ENCODE measurements at places on chromosomes 7 and 10.

DNA sequence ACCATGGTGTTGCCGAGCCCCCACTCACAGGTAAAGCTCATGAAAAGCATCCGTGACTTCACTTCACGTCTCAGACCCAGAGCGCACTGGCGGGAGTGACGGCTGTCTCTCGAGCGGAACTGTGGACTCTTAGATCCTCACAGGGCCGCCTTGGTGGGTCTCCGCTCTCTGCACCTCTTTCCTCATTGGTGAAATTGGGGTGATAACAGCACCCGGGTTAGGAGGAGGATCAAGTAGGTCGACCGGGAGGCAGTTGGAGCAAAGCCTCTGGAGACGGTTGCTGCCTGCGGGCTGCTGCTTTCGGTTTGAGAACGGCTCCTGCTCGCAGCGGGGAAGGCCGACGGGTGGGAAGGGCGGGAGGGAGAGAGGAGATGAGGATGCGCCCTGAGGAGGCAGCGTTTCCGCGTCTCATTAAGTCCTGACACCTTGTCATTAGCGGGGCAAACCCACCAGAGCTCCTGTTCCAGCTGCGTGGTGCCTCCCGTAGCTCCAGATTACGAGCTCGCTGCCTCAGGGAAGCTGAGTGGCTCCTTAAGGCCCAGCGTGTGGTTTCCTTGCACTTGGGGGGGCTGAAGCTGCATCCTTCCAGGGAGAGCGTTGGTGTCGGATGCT lies 51.9 kb upstream of the CFAP46 start:
- ATAC-seq = no peak

DNA sequence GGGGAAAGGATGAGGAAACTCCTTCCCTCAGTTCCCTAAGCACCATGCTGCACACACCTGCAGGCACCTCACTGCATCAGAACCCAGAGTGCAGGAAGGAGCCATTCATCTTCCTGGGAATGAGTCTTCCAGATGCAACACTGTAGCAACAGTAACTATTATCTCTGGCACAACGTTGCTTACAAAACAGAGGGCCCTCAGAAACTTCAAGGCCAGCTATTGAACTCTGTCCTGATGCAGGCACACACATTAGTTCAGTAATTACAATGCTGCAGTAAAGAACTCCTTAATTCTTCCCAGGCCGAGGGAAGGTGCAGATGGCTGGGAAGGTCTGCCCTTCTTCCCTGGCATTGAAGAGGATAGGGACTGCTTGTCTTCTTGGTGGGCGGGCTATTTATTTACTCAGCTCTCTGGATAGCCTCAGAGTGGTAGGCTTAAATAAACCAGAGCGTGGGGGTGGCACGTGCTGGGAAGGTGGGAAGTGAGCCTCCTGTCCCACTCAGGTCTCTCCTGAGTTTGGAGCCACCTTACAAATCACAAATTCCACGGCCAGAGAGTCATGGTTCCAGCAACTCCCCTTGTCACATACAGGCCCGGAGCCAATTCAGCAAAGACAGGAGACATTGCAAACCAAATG lies 125.1 kb upstream of the JCAD start:
- ATAC-seq = no peak

DNA sequence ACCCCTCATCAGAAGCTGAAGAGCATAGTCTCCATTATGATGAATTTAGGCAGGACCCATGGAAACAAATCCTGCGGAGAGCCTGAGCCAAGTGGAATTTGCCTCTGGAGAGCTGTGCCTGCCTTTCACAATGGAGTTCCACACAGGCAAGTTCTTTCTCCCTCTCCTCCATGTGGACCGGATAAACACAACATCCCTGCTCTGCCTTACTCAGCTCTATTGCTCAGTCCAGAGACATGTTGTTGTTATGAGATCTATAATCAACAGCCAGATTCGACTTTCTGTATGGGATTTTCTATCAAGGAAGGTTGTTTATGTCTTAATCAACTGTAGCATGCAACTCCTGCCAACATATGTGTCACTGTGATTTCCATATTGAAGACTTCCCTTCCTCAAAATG lies 59.5 kb upstream of the ELMO1 start:
- ATAC-seq = no peak

GRCh38 chr7:43954524-43955228 lies 28.4 kb downstream of the UBE2D4 start:
- ATAC-seq = no peak

GRCh38 chr7:155789001-155789725 lies 23.1 kb downstream of the SHH start:
- no peak for ATAC-seq

DNA sequence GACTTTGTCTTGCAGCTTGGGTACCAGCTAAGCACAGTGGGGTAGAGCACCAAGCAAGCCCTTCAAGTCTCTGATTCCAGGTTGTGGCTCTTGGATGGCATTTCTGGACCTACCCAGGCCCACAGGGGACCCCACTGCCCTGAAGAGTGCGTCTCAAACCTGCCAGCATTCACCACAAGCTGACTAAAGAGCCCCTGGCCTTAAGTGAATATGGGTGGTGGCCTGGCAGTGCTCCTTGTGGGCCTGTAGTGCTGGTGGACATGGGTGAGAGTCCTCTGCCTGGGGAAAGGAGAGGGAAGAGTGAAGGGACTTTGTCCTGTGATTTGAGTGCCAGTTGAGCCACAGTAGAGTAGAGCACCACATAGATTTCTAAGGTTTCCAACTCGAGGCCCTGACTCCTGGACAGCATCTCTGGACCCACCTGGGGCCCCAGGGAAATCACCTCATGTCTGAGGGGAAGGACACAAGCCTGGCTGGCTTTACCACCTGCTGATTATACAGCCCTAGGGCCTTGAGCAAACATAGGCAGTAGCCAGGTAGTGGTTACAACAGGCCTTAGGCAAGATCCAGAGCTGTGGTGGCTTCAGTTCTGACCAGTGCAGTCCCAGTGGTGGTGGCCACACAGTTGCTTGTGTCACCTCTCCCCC lies 23.7 kb downstream of the GSDME start:
- peak; percentile 2 for ATAC-seq

- ATAC-seq = no peak
These were observed 25.1 kb upstream of the AKAP9 start for GRCh38 chr7:91915401-91916050.

- ATAC-seq = no peak
These were observed 2.4 kb downstream of the NAMPT start for GRCh38 chr7:106282390-106282789.

GRCh38 chr7:11667810-11668185 lies 164.2 kb downstream of the THSD7A start:
- ATAC-seq = no peak

- ATAC-seq = peak; percentile 37
These were observed 12.0 kb upstream of the COMTD1 start for GRCh38 chr10:75247797-75248196.

GRCh38 chr7:125773113-125773785 lies 843.6 kb upstream of the POT1 start:
- ATAC-seq = no peak

DNA sequence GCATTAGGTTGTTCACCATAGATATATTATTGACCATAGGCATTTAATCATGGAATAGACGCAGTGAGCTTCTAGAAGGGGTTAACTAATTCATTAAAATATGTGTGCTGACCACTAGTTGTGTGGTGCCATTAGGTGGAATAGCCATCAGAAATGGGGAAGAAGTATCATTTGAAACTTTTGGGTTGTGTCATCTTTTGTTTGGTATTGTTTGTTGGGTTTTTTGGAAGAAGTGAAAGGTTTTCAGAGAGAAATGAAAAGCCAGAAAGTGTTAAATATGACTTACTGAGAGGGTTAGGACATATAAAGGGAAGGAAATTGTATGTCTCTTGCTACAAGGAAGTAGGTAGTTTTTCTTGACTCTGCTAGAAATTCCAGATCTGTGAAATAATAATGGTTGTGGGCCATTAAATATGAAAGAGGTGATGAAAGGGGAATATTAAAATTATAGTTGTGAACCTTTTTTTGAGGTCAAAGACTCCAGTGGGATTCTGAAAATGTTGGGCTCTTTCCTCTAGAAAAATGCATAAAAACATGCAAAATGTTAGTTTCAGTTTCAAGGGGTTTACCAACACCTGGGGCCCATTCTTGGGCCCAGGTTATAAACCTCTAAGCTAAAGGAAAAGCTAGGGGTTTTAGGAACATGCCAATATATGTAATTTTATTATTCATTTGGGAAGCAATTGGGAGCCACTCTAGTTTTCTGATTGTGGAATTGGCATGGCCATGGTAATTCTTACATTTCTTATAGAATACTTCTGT lies 348.5 kb downstream of the BBS9 start:
- ATAC-seq = no peak

GRCh38 chr10:120961795-120962755 lies 110.9 kb downstream of the WDR11 start:
- ATAC-seq = no peak

GRCh38 chr10:86690231-86690630 lies 21.9 kb downstream of the LDB3 start:
- no peak for ATAC-seq

All from gastroesophageal sphincter (tissue), 4 donors.